ENCODE measurements at places on chromosomes 3 and 15.
A peak's percentile ranks its signal among the peaks of the same experiment; 100 is the strongest.

DNA sequence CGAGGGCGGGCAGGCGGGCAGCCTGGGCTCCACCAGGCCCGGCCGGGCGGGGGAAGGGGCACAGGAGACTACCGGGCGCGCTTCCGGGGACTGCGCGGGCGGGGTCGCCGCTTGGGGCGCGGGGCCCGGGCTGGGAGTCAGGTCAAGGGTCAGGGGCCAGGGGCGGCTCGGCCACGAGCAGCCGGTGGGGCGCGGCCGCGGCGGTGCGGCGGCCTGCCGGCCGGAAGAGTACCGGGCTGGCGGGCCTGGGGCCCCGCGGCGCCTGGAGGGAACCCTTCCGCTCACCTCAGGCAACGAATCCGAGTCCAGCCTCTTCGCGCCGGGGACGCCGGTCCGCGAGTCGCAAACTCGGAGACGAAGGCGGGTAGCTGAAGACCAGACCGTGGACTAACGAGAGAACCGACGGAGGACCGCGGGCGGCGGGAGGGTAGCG is 225 bp downstream of the RHOA start:
- DNase-seq: peak; percentile 37

GRCh38 chr3:194675680-194676079 is 3.7 kb upstream of the LSG1 start:
- no peak for DNase-seq

GRCh38 chr15:77607894-77608261 is 24.8 kb downstream of the LINGO1 start:
- no peak for DNase-seq

- DNase-seq: no peak
Measured at GRCh38 chr15:92118936-92119325, 265.4 kb downstream of the SLCO3A1 start.

DNA sequence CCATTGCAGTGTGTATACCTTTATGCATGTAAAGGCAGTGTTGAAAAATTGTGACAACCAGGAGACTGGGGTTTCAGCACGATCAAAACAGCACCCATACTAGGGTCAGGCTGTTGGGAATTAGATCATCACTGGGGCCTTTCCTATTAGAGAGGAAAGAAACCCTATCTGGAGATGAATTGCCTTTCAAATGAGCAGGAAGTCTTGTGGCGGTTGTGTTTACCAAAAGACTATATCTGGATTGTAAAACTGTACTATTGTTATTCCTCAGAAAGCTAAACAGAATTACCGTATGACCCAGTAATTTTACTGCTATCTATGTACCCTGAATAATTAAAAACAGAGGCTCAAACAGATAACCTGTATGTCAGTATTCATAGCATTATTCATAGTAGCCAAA is 10.1 kb downstream of the UBE2E1 start:
- DNase-seq: no peak

- no peak for DNase-seq
Measured at GRCh38 chr3:14990780-14991148, 43.4 kb downstream of the NR2C2 start.

- DNase-seq: no peak
Measured at GRCh38 chr15:98257290-98257689, 296.8 kb downstream of the ARRDC4 start.

DNA sequence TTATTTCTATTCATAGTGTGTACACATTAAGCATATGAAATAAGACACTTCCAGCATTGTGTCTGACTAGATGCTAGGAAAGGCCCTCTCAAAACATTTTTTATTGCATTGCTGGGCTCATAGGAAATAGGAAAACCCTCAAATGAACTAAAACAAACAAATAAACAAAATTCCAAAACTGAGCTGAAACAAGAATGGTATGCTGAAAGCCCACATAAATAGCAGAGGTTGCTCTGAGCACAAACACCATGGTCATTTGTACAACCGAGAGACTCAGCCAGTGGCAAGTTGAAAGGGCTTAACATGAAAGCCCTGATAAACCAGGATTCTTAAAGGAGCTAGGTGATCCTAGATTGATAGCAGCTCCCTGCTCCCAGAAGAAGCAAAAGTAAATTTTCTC is 310.0 kb upstream of the WNT5A start:
- no peak for DNase-seq

DNA sequence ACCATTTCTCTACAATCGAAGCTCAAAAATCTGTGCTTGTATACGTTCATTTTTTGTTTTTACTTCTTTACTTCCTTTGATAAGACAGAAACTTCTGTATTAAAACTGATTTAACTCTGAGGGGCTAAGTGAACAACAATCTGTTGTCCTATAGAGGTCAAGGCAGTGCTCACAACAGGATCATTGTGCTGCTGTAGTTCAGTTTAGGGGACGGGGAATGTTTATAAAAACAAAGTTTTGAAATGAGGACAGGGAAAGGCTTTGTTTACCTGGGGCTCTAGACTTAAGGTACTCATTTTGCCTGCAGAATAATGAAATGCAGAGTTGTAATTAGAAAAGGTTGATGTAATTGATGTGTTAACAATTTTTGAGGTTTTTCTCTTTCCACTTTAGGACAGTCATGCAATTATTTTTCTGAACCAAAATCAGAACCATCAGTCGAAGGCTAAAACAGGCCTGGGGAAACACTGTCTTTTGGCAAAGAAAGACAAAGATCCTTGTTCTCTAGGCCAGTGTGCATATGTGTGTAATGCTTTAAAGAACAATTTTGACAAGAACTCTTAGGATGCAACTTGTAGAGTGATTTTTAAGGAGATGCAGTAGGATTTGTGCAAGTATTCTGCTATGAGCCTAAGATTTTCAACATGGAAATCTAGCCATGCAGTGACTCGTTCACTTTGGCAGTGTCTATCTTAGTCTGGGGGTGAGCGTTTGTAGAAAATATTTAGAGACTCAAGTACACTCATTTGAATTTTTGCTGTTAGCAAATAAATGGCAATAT is 165.2 kb downstream of the PGPEP1L start:
- no peak for DNase-seq

DNA sequence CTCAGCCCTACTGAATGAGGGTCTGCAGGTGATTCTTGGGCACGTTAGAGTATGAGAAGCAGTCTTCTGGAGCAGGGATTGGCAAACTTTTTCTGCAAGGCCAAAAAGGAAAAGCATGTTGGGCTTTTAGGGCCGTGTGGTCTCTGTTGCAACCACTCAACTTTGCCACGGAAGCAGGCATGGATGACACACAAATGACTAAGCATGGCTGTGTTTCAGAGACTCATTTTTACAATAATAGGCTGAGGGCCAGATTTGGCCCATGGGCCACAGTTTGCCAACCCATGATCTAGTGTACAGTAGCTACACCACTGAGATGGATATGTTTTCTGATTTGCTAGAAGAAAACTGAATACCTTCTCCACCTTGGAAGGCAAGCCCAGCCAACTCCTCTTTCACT is 66.1 kb upstream of the PRICKLE2 start:
- no peak for DNase-seq

- DNase-seq: no peak
Measured at GRCh38 chr3:28951772-28952556, 328.9 kb upstream of the RBMS3 start.

DNA sequence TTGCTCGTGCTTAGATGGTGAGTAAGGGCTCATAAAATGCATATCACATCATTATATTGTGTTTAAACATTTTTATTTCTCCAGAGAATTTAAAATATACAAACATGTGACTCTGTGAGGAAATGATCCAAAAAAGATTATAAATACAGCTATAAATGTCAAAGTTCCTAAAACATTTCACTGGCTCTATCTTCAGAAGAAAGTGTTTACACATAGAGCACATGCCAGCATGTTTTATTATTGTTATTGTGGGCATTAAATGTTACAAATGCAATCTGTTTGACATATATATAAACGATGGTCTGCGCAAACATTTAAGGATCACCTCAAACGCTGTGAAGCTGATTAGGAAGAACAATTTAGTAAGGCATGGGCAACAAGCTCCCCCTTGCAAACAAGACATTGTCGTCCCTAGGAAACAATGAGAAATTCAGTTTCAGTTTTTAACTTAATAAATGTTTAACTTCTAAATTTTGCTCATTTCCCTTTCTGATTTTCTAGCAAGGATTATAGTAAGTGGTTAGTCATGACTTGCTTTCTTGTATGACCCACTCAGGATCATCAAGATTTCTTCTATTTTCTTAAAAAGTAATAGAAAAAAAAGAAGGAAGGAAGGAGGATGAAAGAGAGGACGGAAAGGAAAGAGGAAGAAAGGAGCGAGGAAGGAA is 207.5 kb downstream of the SATB1 start:
- no peak for DNase-seq

- no peak for DNase-seq
Measured at GRCh38 chr3:46942076-46942475, 34.5 kb downstream of the CCDC12 start.

DNA sequence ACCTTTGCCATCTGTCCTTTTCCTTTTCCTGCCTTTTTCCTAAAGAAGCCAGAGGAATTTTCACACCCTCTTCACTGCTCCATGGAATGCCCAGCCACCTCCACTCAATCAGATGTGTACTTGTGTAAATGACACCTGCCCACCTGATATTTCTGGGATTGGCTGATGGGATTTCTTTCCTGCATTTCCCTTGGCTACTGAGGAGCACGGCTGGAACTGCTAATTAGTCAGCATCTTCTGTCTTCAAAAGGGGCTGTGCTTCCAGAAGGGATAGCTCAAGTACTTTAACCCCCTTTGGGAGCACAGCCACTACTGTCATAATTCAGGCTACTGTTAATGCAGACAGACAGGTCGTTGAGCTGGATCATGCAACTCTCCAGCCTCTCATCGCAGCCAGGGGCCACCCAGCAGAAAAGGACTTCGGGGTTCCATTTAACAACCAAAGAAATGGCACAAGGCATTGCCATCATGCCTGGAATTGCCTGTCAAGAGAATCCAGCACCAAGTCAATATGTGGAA is 38.6 kb downstream of the MGLL start:
- DNase-seq: no peak

- no peak for DNase-seq
Measured at GRCh38 chr3:128456776-128457715, 9.6 kb downstream of the DNAJB8 start.

DNA sequence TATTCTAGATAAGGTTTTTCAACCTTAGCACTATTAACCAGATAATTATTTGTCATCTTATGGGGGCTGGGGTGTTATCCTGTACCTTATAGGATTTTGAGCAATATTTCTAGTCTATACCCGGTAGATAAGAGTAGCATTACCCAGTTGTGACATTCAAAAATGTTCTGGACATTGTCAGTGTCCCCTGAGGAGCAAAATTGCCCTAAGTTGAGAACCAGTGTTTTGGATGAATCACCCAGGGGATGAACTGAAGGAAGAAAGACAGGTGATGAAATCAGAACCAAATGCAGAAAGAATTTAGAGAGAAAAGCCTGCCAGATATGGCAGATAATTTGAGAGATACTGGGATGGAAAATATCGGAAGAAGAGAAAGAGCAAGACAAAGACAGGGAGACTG is 58.2 kb downstream of the KCNH8 start:
- DNase-seq: no peak

- no peak for DNase-seq
Measured at GRCh38 chr3:58352626-58353025, 19.9 kb downstream of the PXK start.

GRCh38 chr3:38605981-38606380 is 43.5 kb downstream of the SCN5A start:
- DNase-seq: no peak
